ENCODE measurements at places on chromosomes 6 and 20. TPM values are rescaled to one million over a fixed set of nuclear protein-coding genes. Genes with fewer than 3 reads are reported as not detected.

- no peak for DNase-seq
These were observed 2.2 kb upstream of the MAPK13 start for GRCh38 chr6:36128073-36128472.

Gene CTAGE9
- not detected for total RNA-seq

Gene STK35
- 19.1 TPM for total RNA-seq

Gene BFSP1
- 12.3 TPM for total RNA-seq

GRCh38 chr20:12733811-12734210, 275.0 kb upstream of the SPTLC3 start:
- no peak for DNase-seq

- peak; percentile 61 for DNase-seq
These were observed 250.3 kb upstream of the PLN start for GRCh38 chr6:118297821-118298220.

- no peak for DNase-seq
These were observed at the start of gene SYNE1 for GRCh38 chr6:152637296-152638047. Gene SYNE1 (minus strand): TSS chr6:152637362. CDS start chr6:152628331, 9,031 bp downstream.

DNA sequence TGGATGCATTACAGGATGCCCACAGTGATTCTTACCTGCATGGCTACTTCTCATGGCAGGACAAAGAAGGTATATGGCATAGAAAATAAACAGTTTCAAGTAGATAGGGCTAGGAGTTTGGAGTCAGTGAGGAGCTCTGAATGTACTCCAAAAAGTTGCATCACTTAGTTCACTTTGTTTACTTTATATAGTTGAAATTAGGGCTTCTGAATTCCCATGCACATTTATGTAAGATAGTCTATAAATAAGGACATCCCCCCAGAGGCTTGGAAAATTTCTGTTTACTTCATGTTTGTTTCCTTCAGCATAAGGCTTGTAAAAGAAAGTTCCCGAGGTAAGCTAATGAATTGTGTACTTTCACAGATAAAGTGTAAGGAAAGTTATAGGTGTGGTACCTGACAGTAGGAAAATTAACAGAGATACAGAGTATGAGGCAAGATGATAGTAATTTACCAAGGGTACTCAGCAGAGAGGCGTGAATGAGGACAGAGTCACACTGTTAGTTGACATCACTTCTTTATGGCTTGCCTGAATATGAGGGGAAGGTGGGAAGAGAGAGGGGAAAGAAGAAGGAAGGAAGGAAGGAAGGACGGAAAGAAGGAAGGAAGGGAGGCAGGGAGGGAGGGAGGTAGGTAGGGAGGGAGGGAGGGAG, 51.1 kb downstream of the ADTRP start:
- no peak for DNase-seq

DNA sequence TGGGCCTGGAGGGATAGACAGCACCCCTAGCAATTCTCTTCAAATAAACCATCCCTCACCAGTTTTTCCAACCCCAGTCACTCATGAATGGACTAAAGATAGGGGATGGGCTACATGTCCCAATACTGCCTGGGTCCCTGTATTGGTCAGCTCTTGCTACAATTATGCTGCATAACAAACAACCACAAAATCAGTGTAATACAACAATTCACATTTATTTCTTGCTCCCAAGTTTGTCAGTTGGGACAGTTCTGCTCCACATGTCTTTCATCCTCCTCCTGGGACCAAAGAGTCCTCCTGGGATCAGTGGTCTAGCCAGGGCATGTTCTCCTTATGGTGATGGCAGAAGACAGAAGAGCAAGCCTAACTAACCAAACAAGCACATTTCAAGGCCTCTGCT, 91.7 kb upstream of the MYL9 start:
- DNase-seq: no peak

Gene FOXQ1
- 0.52 TPM for total RNA-seq

Gene PEX6
- total RNA-seq: 39.2 TPM

DNA sequence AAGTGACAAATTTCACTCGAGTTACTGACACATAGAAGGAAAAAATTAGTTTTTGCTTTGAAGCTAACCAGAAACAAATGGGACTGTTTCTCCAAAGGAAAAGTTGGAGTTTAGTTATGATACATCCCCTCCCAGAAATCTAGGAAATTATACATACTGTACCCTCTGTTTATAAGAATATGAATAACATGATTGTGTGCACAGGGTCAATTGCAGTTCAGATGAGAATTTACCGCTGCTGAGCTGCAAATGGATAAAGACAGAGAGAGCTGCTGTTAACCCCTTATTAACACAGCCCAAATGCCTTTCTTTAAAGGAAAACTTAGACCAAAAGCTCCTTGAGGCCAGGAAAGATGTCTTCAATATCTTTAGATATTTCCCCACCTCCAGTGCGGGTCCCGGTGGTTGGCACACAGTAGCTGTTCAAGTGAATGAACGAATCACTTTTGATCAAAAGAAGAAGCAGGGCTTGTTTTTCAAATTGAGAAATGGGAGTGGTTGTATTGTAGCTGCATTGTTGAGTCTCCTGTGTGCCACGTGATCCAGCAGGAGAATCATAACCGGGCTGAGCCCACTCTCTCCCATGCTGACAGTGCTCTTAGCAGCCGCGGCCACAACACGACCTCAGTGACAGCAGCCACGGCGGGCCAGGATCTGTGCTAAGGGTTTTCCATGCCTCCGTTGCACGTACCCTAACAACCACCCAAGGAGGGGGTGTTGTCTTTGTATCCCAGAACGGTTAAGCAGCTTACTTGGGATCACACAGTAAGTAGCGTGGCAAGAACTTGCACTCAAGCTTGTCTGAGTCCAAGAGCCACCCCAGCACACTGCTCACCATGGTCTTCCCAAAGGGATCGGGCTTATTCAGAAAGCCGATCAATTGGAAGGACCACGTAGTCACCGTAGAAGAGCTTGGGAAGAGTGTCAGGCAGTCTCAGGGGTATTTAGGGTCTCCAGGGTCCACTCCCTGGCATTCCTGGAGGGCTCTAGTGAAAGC, 53.5 kb upstream of the BMP6 start:
- DNase-seq: no peak

Gene JARID2
- total RNA-seq: 4.9 TPM

GRCh38 chr6:119324718-119325117, 24.8 kb downstream of the MAN1A1 start:
- DNase-seq: no peak

All from H4 (cell line).